ENCODE measurements at places on chromosomes 6 and 20.

DNA sequence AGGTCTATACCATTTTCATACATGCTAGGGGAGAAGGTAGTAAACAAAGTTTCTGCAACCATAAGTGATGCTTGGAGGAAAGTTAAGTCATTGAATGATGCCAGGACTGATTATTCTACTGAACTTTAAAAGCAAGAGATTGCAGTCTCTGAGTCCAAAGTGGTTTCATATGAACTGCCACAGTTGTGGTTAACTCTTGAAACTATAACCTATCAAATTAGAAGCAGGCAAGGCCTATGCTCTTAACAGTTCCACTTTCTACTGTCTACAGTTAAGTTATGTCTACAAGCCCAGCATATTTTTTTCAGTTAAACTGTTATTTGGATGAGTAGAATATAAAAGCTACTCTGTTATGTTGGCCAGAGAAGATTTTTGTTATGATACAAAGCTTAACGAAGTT lies 326.5 kb upstream of the RUNX2 start:
- DNase-seq = no peak

DNA sequence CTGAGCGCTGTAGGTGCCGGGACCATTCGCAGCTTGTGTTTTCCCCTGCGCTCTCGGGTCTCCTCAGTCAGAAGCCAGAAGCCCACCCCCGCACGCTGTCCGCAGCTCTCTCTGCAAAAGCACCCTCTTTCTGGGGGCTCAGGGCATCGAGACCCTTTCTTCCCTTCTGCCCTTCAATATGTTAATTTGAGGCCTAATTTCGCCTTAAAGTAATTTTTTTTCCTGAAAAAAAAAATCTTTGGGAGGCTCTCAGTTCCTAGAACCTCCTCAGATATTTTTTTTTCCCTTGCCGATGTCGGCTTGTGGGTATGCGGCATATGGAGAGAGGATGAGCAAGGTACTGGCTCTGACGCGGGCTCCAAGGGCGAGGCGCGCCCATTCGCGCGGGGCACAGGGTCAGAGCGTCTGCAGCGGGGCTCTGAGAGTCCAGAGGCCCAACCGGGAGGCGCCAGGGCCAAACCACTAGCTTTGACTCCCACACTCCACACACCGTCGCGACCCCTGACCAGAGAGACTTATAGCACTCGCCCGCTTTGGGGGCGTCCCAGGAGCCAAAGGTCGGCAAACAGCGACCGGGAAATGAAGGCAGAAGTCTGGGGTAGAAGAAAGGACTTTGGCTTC lies 893 bp downstream of the PRDM13 start:
- DNase-seq = no peak

DNA sequence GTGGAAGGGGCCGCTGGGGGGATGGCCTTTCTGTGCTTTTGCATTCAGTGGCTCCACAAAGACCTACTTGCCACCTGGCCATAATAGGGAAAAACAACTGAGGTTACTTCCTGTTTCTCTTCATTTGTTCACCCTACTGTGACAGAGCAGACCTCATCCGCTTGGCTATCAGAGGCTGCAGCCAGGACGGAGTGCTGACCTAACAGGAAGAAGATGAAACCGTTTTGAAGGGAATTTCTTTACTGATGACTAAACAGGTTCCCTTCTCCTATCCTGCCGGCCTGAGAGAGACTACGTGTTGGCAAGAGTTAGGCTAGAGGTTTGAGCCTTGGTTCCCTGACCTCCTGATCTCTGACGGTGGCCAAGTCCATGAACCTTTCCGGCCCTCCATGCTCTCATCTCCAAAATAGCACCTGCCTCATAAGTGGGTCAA lies 21.3 kb downstream of the PRR18 start:
- DNase-seq = no peak

- DNase-seq = no peak
Measured at GRCh38 chr6:57198926-57199636, 23.0 kb downstream of the RAB23 start.

- no peak for DNase-seq
Measured at GRCh38 chr20:24098886-24099285, 110.3 kb upstream of the GGTLC1 start.

GRCh38 chr20:43667341-43668132 lies 623 bp downstream of the MYBL2 start:
- DNase-seq = no peak

- no peak for DNase-seq
Measured at GRCh38 chr6:169859978-169860703, 108.7 kb downstream of the ERMARD start.

GRCh38 chr6:83978324-83978734 lies 55.2 kb upstream of the MRAP2 start:
- no peak for DNase-seq

GRCh38 chr6:4743062-4743461 lies 33.1 kb upstream of the CDYL start:
- DNase-seq = no peak

GRCh38 chr6:88666901-88667300 lies 296.5 kb downstream of the RNGTT start:
- DNase-seq = no peak

DNA sequence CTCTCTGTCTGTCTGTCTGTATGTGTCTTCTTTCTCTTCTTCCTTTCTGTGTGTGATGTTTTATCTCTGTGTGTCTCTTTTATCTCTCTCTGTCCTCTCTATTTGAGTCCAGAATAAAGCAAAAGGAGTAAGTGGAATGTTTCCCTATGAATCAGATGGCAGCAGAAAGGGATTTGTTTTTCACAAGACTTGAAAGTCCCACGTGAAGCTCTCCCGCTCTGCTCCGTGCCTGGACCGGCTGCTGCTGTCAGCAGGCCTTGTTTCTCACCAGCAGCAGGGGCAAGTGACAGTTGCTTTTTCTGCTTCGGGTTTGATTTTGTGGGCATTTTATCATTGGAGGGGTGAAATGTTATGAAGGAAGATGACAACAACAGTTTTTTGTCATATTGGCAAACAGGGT lies 212.7 kb downstream of the PACRG start:
- DNase-seq = no peak

GRCh38 chr6:33108307-33108706 lies 32.5 kb downstream of the HLA-DPB1 start:
- DNase-seq = no peak

- no peak for DNase-seq
Measured at GRCh38 chr20:39264506-39265172, 302.5 kb downstream of the DHX35 start.

GRCh38 chr6:147811913-147812629 lies 303.6 kb downstream of the SAMD5 start:
- no peak for DNase-seq

GRCh38 chr6:32216285-32216684 lies 7.6 kb downstream of the NOTCH4 start:
- no peak for DNase-seq

- no peak for DNase-seq
Measured at GRCh38 chr6:56311533-56312448, 64.4 kb upstream of the COL21A1 start.

GRCh38 chr6:106257195-106257594 lies 68.4 kb downstream of the ATG5 start:
- DNase-seq = no peak

- DNase-seq = no peak
Measured at GRCh38 chr20:25226433-25227316, 21.2 kb upstream of the PYGB start.

DNA sequence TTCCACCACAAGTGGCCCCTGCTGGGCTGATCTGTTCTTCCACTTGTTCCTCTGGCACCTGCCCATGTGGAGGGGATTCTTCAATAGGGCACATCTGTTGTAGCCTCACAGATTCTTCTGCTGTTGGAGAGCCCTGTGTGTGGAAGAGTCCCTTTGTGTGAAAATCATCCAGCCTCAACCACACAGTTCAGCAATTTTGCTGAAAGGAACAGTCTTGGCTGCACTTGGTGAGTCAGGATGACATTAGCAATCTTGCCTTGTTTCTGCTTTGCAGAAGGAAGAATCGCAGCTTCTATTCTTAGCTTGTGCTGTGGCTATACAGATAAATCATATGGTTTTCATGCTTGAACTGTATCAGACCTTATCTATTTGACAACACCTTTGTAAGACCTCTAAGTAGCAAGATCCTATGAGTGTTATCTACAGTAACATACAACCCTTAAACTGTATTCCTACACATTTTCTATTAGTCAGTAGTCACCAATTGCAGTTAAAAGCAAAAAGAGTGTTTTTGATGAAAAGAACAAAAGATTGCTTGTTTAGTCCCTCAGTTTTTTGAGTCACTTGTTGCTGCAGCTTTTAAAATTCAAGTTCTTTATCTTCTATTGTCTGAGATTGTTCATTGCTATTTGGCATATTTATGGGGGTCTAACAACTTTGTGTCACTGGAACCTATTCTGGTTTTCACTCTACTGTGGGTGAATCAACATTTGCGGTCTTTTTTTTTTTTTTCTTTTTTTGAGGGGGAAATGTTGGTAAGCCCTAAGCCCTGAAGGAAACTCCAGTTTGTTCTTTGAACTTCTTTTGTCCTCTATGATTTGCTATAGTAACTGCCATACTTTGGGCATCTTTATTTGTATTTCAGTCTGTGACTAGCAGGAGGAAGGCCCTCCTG lies 231.6 kb downstream of the TFAP2B start:
- no peak for DNase-seq

DNA sequence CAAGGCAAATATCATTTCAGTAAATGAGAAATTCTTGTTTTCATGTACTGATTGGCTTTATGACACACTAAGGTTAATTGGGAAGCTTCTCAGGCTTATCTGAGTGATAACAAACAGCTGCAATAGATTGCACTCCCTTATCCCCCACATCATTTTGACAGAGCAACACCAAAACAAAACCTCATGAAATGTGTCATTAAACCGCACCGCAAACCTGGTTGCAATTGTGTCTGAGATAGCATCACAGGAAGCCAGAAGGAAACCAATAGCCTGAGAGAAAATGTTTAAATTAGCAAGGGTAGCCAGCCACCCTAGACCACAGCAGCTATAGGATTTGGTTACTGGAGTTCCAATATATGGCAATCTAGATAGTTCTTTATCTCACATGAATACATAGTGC lies 31.6 kb upstream of the LAMA4 start:
- DNase-seq = no peak

- DNase-seq = no peak
Measured at GRCh38 chr20:38434301-38434741, 807 bp downstream of the SNHG17 start.

GRCh38 chr20:63525185-63525584 lies 4.6 kb downstream of the PPDPF start:
- no peak for DNase-seq

DNA sequence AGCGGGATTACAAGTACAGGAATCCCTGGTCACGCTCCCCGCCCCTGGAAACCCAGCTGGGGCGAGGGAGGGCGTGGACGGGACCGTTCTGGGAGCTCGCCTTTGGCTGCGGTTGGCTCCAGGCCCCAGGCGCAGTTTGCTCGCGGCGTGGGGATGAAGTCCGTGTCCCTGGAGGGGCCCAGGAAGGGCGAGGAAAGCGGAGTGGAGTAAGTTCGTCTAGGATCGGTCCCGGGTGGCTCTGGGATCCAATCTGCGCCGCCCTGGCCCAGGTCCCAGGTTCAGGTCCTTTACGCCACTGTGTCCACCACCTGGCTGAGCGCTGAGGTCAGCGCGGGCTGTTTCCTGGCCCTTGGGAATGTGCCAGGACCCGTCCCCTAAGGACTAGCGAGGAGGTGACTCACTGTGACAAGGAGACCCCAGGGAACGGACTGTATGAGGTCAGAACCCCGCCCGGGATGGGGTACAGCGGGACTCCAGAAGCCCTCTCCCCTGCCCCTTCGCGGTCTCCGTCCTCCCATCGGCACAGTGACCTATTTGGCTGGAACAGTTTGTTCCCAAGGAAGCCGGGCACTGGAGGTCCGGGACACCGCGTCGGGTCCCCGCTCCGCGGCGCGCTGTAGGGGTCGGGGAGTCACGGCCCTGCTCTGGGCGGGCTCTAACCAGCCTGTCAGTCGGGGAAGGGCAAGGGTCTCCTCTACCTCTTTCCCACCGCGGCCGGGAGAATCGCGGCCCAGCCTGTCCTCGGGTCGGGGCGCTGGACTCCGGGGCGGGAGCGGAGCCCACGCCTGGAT lies 724 bp downstream of the CDKN1A start:
- DNase-seq = no peak

- no peak for DNase-seq
Measured at GRCh38 chr6:26224940-26225847, 138.0 kb downstream of the HFE start.

GRCh38 chr6:75467966-75468365 lies 25.6 kb downstream of the FILIP1 start:
- DNase-seq = no peak

- no peak for DNase-seq
Measured at GRCh38 chr6:146273490-146273889, 244.6 kb downstream of the GRM1 start.

GRCh38 chr6:136470044-136470443 lies 80.2 kb downstream of the MAP7 start:
- DNase-seq = no peak

- DNase-seq = no peak
Measured at GRCh38 chr20:47318586-47319516, 37.6 kb downstream of the ZMYND8 start.

- no peak for DNase-seq
Measured at GRCh38 chr6:129485746-129486145, 224.2 kb downstream of the ARHGAP18 start.

DNA sequence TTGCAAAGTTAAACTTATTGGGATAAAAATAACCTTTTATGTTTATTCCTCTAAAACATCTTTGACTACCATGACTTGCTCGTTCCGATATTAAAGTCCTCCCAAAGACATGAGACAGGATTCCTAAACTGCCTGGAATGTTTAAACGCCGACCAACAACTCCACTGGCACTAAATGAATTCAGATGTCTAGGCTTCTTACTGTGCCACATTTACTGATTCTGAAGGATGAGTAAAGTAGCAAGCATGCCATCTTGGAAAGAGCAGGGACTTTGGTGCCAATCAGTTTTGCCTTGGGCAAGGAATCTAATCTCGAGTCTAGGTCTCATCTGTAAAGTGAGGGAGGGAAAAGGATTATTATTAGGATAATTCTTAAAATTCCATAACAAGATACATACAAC lies 25.3 kb downstream of the MBOAT1 start:
- no peak for DNase-seq

- DNase-seq = no peak
Measured at GRCh38 chr6:35044761-35045421, 96.2 kb downstream of the TCP11 start.

DNA sequence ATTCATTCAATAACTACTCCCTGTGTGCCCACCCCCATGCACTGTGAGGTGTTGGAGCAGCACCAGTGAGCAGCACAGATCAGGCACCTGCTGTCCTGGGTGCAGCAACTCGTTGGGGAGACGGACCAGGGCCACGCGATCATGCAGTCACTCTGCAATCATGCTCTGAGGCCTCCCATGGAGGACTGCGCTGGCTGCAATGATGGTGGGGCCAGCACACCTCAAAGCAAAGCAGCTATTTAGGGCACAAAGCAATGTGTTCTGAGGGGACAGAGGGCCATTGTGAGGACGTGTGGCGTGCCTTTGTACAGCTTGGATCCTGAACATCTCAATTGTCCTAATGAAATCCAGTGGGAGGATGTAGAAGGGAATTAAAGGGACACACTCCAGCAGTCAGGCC lies 41.0 kb upstream of the MPC1 start:
- DNase-seq = no peak

- DNase-seq = no peak
Measured at GRCh38 chr20:45098103-45098773, 2.7 kb downstream of the KCNS1 start.

- no peak for DNase-seq
Measured at GRCh38 chr6:106981926-106982325, 7.4 kb upstream of the CD24 start.

- no peak for DNase-seq
Measured at GRCh38 chr20:44110816-44111568, 76.0 kb downstream of the JPH2 start.

GRCh38 chr20:13402171-13402760 lies 181.2 kb downstream of the ISM1 start:
- no peak for DNase-seq

Data from stimulated activated CD8-positive, alpha-beta memory T cell treated with anti-CD3 and anti-CD28 coated beads, Interleukin-2, amount 100 ng/mL, for 1 hour (primary cell).